Activated T-helper 9 cell treated with anti-CD3 and anti-CD28 coated beads, Interleukin-2, amount 50 U/mL, for 16 hours (primary cell): ENCODE measurements at places on chromosomes 1 and 21.

- no peak for DNase-seq
Observed at GRCh38 chr1:184768467-184768866, 13.8 kb upstream of the EDEM3 start.

- DNase-seq: no peak
Observed at GRCh38 chr1:11569551-11569950, 84.7 kb downstream of the FBXO2 start.

- DNase-seq: no peak
Observed at GRCh38 chr1:34918386-34918976, 11.0 kb downstream of the DLGAP3 start.

GRCh38 chr1:226650236-226650841 is 88.7 kb downstream of the ITPKB start:
- DNase-seq: no peak

GRCh38 chr1:45974541-45975269 is 157.7 kb downstream of the PIK3R3 start:
- no peak for DNase-seq

DNA sequence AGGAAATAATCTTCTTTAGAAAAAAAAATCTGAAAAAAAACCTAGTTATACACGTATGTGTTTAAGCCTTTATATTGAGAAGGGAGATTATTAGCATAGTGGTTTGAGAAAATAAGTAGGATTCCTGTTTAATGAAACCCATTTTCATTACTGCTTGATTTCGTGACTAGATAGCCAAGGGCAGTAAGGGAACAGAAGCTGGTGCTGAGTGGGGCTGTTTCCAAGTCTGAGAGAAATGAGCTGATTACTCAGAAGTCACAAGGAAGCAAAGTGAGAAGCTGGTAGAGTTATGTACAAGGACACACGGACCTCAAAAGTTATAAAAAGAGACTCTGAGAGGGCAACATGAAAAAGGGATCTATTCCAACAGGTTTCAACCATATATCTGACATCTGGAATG is 256.5 kb downstream of the TTLL7 start:
- DNase-seq: no peak

DNA sequence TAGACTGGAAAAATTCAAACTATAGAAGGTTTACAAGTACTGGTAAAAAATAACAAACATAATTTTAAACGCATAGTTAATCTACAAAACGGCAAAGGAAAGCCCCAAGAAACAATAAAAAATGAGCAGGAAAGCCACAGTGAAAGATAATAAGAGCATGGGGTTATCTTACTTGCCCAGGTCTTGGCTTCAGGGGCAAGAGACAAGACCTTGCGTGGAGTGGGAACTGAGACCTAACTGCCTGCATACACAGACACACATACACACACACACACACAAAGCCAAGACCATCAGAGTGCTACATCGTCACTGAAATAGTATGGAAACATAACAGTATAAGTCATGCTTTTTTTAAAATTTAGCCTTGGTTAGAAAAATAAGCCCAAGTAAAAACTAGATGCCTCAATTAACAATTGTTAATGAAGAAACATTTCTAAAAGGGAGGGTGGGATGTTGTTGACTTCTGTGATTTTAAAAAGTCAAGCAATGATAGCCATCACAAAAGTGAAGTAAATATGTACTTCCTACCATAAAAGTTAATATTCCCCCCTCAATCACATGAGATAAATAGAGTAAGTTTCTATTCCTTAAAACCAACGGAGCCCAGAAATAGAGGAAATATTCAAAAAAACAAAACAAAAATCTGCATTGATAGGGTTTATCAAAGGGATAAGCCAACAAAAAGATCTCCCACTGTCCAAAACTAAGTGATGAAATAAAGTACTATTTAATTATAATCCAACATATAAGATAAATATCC is 29.4 kb upstream of the CRP start:
- DNase-seq: no peak

DNA sequence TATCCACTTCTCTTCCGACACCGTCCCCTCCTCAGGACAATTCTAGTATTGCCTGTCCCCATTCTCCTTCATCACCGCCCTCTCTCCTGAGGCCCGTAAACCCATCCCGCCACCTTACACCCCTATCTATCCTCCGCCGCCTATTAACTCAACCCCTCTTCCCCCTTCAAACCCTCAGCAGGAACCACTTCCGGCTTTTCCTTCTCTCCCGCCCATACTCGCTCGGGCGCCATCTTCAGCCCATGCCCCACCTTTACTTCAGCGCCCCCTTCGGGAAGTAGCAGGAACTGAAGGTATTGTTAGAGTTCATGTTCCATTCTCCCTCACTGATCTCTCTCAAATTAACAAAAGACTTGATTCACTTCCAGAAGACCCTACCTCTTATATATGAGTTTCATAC is 31.6 kb downstream of the VN1R5 start:
- no peak for DNase-seq

DNA sequence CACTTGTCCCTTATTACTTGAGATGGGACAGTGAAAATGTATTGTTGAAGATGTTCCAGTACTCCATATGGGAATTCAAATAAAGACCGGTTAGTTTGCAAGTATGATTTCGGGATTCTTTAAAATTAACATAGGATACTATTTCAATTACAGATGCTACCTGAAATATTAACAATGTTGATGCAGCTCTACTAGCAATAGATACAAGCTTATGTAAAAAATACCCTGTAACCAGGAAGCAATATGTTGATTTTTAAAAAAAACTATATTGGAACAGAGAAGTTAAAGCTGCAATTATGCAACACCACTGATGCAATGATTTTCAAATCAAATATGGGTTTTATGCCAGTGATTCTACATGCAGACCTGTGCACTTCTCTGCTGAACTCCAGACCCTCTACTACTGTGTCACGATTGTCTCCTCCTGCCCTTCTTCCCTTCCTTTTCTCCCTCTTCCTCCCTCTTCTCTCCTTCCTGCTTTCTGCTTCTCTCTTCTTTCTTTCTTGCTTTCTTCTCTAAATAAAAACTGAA is 179.2 kb downstream of the ATP6V1G3 start:
- DNase-seq: no peak

DNA sequence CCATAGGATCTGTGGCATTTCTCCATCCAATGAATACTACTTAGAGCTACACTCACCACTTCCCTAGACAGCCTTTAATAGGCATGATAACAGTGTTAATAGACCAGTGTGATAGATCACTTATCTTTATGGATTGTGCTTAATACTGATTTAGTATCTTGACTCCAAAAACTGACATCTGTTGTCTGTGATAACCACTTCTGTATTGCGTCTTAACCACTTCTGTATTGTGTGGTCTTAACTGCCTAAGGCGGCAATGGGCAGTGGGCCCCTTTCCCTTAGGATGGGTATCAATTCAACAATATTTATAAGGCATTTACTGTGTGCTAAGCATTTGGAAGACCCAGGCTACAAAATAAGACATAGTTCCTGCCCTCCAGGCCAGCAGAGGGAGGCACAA is 32.0 kb upstream of the RCAN3 start:
- DNase-seq: no peak

- no peak for DNase-seq
Observed at GRCh38 chr1:220927442-220927841, 48.2 kb downstream of the HLX start.

DNA sequence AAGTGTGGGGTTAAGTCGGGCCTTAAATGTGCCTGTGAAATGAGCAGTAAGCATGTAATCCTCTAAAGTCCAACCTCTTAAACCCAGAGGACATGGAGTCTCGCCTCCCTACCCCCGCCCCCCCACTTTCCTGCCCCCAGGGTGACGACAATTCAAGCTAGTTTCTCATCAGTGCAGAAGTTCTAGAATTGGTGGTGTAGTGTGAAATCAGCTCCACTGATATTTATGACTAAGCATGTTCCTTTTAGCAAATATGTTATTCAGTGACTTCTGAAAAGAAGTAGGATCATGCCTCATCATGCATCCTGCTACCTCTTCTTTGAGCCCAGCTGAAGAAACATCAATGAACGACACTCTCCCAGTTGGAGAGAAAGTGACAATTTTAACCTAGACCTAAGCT is 2.6 kb upstream of the ABCB10 start:
- DNase-seq: no peak

- DNase-seq: no peak
Observed at GRCh38 chr1:240496356-240496755, 115.6 kb downstream of the GREM2 start.

DNA sequence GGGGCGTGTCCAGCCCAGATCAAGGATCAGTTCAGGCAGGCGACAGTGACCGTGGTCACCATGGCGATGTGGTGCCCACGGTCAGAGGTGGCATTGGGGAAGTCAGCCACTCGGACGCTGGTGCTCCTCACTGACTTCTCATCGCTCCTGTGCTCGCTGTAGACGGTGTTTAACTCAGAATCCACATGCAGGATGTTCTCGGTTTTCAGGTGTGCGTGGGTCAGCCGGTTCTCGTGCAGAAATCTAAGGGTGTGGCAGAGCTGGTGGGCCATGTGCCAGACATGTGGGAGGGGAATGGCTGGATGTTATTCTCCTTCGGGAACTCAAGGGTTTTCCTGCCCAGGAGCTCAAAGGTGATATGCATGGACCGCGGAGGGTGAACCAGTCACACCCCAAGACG is 11.7 kb downstream of the OR2AJ1 start:
- no peak for DNase-seq

DNA sequence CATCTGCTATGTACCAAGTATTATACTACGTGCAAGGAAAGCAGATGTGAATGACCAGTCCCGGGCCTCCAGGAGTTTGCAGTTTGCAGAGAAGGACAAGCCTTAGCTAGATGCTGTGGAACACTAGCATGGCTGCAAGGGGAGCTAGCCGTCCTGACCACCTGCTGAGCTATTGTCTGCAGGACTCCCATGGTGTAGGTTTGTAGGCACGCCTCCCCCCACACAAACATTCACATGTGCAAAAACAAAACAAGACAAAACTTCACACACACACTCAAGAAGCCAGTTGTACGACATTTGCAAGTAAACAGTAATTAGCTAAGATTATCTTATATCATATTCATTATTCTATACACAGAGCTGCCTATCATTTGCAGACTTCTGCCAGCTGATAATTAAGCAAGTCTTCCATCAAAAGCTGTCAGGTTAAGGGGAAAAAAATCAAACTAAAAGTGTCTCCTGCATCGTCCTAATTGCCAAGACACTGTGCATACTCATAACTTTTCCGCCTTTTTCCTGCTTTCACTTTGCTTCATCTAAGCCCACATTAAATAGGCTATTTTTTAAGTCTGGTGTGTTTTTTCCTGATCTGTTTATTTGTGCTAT is 10.7 kb upstream of the HNRNPU start:
- no peak for DNase-seq

- no peak for DNase-seq
Observed at GRCh38 chr1:218123968-218124367, 161.1 kb upstream of the RRP15 start.

DNA sequence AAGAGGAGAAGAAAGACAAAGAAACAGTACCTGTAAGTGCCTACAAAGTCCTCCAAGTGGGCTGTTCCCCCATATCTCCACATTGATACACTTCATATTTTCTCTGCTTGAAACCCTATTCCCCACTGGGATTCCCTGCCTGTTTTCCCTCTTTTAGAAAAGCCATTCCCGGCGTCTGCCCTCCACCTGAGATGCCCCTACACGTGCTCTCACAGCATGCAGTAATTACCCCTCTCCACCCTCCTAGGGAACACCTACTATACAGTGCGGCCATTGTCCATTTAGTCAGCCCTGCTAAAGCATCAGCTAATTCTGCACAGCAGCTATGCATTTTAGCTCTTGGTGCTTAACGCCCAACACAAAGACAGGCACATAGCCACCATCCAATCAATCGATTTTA is 135.7 kb upstream of the TIAM1 start:
- no peak for DNase-seq

GRCh38 chr1:919271-919872 is 4.4 kb upstream of the SAMD11 start:
- DNase-seq: no peak

DNA sequence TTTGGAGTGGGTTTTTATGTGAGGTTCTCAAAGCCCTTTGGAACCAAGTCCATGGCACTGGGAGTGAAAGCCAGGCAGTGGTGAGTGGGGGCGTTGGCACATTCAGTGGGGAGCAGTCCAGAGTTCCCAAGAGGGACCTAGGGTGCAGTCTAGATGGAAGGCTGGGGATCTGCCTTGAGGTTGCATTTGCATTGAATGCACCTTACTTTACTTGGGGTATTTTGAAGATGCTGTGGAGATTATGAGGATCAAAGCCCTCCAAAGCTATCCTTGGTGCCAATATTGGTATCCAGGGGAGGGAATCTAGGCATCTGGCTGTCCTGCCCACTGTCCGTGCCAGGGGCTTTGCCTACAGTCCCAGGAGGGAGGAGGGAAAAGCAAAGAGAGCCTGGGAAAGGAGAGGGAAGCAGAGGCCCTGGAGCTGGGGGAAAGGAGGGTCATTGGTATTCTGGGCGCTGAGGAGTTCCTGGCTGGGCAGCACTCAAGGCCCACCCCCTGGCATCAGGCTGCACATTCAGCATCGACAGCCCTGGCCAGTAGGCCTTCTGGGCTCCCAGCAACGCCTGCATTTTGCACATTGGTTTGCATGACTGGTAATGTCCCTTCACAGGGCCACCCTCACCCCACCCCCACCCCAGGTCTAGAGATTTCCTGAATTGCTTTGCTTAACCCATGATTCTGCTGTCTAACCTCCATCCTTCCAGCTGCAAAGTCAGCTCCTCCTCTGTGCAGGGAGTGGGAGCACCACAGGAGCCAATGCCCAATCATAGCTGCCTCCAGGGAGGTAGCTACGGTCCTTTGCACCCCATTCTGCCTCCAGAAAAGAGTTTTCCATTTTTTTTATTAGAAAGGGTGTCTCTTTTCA is 843 bp upstream of the BCAN start:
- DNase-seq: no peak

DNA sequence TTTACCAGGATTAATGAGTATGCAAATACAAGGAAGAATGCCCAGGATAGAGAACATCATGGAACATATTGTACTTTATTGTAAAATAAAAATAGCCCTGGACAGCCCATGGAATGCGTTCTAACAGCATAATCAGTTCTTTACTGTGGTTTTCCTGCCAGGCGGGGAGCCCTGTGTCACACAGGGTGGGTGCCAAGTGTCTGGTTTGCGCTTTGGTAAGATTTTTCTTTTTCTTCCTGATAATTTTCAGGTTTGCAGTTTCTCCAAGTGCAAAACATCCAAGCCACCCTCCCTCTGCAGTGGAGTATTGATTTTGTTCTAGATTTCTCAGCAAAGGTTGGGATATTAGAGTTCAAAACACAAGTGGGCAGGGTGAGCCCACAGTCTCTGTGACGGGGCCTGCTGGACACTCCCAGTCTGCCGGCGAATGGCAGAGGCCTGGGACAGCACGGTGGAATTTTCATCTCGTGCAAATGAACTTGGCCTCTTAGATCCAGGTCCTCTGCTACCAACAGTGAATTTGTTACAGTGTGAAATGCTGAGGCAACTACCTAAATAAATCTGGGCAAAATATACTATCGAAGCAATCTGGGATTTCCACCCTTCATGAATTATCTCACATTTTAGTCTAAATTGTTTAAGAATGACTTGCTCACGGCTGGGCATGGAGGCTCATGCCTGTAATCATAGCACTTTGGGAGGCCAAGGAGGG is 15.6 kb upstream of the KCNJ15 start:
- no peak for DNase-seq
